ENCODE measurements at places on chromosomes 2 and 18.

GRCh38 chr2:14932285-14932684 lies 299.8 kb downstream of the LRATD1 start:
- no peak for DNase-seq

DNA sequence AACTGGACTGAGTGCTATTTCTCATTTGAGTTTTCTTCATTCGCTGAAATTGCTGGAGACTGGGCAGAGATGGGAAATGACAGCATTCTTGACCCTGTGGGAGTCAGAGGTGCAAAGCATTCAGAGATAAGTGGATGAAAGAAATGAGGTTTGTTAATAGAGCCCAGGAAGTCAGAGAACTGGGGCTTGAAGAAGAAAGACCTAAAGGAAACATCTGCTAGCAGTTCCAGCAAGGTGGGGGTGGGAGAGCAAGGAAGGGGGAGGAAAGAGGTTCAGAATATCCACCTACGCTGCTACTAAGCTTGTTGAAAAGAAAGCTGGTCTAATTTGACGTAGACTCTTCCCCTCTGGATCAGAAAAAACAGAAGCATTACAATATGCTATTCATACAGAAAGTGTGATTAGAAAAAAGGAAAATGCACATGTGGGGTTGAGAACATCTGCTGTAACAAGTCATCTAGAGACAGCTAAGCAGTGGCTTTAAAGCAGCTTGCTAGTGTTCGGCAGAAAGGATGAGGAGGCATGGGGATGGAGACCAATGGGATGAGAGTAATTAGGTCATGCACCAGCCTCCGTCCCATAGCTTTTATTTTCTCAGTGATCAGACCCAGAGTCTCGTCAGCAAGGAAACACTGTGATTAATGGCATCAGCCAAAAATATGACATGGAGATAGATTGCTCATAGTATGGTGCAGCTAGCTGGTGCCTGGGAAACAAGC lies 29.7 kb downstream of the NAB1 start:
- no peak for DNase-seq

DNA sequence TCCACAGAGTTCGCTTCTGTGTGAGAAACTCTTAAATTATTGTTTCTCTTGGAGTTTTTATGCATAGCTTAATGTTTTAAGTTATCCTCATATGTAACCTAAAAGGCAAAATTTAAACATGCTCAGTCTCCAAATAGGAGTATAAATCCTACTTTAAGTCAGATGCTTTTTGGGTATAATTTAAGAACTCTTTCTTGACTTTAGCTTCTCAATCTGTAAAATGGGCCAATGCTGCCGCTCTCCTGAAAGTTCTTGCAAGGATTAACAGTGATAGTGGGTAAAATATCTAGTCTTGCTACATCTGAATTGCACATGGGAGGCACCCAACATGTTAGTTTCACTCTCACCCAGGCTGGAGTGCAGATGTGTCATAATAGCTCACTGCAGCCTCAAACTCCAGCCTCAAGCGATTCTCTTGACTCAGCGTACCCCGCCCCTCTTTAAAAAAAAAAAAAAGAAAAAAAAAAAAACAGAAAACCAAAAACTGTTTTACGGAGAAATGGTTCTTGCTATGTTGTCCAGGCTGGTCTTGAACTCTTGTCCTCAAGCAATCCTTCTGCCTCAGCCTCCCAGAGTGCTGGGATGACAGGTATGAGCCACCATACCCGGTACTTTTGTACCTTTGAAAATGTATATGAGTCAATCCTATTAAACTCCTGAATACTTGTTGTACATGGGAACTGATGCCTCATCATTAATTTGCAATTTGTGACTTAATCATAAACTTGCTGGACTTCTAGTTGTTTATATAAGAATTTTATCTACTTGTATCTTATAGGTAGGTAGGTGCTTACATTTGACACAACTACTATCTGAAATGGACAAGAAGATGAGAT lies 1.8 kb downstream of the FBXO48 start:
- no peak for DNase-seq

DNA sequence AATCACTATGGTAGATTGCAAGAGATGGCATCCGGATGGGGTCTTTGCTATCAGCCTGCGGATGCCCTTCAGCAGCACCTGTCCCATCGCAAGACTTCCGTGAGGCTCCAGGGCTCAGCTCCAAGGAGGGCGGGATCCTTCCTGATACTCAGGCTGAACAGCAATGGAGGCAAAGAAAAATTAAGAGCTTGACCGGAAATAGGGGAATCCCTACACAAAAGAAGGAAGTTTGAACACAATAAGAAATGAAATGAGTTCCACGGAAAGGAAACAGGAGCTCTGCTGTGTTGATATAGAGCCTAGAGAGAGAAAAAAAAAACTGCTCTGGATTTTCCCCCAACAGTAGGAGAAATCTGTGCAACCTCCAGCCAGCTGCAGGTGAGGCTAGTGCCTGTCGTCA lies 91.9 kb downstream of the ARL4C start:
- DNase-seq: no peak

DNA sequence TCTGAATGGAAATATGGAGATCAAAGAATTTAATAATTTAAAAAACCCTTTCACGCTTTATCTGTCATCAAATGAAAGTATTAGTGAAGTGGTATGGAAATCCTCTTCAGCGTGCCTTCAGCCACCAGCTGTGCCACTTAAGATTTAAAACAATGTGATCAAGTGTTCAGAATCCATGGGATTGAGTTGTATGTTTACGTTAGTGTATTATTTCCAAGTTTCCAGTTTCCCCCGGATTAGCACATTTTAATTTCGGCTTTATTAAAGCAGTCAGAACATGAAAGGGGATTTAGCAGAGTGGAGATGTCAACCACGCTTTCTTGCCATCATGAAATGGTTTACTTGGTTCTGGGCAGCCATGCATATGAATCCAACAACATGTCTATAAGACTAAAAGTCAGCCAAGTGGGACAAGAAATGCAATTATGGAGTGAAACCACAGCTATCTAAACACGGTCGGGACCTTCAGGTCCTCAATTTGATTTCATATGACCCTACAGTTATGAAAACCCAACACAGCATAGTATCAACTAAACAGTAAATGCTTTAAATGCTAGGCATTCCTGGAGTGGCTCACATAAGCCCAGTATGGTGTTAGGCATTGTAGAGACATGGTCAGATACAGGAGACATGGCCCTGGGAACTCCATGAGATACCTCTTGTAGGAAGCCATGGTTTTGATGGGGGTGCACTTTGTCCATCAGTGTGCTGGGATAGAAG lies 224.9 kb upstream of the EPAS1 start:
- DNase-seq: no peak

- no peak for DNase-seq
Observed at GRCh38 chr2:125667630-125668029, 988.3 kb upstream of the GYPC start.

DNA sequence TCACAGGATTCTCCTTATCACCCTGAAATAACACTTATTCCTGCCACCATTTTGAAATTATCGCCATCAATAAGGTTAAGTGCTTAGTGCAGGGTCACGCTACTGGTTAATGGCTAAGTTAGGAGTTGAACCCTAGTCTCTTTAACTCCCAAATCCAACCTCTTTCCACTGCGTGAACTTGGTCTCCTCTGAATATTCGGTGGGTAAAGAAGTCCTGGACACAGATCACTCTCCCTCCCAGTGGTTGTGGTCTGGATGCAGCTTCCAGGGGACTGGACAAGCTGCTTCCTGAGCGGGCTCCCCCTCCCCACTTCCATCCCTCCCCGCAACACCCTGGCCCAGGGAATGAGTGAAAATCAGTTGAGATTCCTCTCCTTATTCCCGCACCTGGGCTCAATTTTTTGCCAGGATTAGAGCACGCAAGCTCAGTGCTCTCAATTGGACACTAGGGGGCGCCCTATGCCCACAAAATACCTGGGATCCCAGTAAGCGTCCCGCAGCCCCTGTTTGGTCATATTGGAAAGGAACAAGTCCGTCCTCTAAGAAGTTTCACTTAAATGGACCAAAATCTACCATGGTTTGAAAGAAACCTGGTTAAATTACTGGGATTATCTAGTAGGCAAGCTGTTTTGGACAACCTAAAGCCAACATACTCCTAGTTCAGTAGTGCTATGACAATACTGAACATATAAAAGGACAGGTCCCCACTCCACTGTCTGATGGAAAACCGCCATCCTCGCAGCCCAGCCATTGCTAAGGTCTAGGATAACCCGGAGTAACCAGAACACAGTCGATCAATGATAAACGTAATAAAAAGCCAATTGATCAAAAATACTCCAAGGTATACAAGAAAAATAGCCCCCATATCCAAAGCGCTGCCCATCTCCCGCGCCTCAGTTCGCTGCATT lies 40.4 kb downstream of the DHRS9 start:
- DNase-seq: peak; percentile 52

GRCh38 chr2:242029422-242030225 lies 160.1 kb downstream of the RTP5 start:
- DNase-seq: no peak

DNA sequence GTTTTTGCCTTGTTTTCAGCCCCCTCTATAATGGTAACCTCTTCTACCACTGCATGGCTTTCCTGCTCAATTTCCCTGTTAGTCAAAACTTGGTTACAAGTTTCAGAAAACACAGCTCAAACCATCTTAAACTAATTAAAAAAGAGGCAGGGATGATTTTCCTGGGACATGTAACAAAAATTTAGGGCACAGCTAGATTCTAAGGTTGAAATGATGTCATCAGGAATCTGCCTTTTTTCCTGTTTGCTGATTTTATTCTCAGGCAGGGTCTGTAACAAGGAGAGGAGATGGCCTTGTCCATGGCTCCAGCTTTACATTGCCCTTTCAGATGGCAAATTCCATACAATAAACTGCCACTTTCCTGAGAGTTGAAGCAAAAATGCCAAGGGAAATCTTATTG lies 157.9 kb upstream of the CREB1 start:
- no peak for DNase-seq

DNA sequence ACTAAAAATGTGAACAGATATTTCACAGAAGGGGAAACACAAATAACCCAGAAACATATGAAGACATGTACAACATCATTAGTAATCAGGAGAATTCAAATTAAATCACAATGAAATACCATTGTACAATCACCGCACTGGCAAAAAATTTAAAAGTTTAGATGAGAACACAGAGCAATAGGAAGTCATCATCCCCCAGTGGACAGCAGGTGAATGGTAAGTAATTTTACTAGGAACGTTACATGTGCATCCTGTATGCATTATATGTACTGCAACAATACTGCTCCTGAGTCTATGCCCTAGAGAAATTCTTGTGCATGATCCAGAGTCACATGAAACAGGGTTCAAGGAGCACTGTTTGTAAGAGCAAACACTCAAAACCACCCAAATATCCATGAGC lies 713.8 kb downstream of the NRXN1 start:
- no peak for DNase-seq

GRCh38 chr2:150955231-150955630 lies 306.4 kb downstream of the RBM43 start:
- DNase-seq: no peak

- DNase-seq: no peak
Observed at GRCh38 chr2:138665937-138666336, 114.3 kb downstream of the NXPH2 start.

DNA sequence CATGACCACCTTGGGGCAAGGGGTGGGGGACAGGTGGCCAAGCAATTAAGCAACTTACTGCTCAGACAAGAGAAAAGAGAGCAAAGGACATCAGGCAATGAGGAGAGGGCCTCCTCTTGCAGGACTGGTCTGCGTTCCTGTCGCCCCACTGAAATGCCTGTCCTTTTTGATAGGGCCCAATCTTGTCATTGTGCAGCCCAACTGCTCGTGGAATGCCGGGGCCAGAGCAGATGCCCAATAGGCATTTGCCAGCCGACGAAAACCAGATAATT lies 104.5 kb upstream of the SH3BP4 start:
- no peak for DNase-seq

DNA sequence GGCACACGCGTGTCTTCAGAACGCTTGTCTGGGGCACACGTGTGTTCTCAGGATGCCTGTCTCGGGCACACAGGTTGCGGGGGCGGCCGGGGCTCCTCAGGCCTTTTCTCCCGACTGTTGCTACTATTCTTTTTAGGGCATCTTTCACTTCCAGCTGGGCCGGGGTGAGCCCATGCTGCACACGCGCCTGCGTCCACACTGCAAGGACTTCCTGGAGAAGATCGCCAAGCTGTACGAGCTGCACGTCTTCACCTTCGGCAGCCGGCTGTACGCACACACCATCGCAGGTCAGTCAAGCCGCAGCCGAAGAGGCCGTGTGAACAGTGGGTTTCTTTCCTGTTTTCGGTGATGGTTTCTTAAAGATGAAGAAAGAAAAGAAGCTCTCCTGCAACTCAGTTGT lies 25.0 kb downstream of the CTDP1 start:
- DNase-seq: no peak

GRCh38 chr2:1976728-1977416 lies 232.6 kb upstream of the PXDN start:
- DNase-seq: no peak

- DNase-seq: no peak
Observed at GRCh38 chr18:73750052-73750451, 397.6 kb downstream of the FBXO15 start.

GRCh38 chr2:208579678-208580077 lies 173.1 kb downstream of the PTH2R start:
- DNase-seq: no peak

DNA sequence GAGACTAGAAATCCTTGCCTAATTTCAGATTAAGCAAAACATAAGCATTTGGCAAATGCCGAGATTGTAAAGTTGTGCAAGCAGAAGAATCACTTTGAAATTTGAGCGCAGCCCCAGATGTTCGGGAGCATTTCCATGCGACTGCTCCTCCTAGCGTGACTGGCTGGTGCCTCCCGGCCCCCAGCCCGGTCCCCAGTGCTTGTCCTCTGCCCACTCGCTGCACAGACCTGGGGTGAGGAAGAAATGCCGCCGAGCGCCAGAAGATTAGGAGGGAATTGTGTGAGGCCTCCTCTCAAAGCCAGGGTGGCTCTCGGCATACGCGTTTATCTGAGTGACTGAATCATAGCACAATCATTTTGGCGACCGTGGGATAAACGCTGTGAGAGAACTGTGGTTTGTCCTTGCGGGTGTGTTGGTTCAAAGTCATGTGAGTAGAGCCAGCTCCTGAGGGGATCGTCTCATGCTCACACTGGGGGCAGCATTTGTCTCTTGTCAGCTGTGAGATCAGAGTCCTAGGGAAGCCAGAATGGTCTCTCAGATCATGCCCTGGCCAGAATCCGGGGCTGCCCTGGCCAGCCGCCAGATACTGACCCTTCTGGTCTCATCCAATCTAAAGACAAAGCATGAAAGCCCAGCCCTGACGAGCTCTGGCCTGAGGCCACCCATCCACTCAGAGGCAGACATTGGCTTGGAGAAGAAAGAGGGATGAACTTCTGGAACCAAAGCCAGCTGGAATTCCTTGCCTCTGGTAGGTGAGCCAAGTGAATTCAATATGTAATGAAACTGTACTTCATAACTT lies 189.3 kb downstream of the SH3RF3 start:
- DNase-seq: no peak

- no peak for DNase-seq
Observed at GRCh38 chr2:222641336-222641735, 14.6 kb downstream of the FARSB start.

- no peak for DNase-seq
Observed at GRCh38 chr18:4093676-4094075, 361.4 kb downstream of the DLGAP1 start.

GRCh38 chr2:236545814-236546480 lies 23.7 kb upstream of the ACKR3 start:
- no peak for DNase-seq

Measured in stimulated activated CD4-positive, alpha-beta T cell treated with anti-CD3 and anti-CD28 coated beads, TNF-alpha, amount 100 ng/mL, for 1 hour (primary cell).